ENCODE measurements at places on chromosomes 7 and 10.
A peak's percentile ranks its signal among the peaks of the same experiment; 100 is the strongest.

- DNase-seq, result no peak
These were observed 17.9 kb downstream of the COPG2 start for GRCh38 chr7:130650611-130651120.

DNA sequence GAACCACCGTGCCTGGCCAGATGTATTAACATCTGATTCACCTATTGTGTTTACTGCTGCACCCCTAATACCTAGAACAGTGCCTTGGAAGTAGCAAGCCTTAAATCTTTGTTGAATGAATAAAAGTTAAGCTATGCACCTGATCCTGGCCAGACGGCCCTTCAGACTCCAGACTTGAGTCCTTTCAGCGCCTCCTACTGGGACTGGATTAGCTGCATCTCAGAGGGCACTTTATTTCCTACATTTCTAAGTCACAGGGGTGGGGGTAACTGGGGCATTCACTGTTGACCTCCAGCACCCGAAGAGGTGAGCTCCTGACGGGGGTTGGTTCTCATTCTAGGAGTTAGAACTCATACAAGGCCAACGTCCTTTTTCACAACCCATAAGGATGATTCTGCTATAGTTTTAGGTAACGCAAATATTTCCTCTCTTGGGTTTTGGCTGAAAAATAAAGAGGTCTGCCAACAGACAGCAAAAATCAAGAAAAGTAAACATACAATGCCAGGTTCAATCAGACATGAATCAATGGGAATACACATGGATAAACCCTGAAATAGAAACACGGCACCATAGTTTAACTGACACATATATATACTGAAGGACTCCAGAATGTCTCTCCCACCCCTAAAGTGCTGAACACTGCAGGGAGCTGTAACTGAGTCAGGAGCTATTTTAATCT is 48.0 kb upstream of the DLG5 start:
- no peak for DNase-seq

GRCh38 chr7:120793213-120793936 is 64.6 kb downstream of the TSPAN12 start:
- no peak for DNase-seq

DNA sequence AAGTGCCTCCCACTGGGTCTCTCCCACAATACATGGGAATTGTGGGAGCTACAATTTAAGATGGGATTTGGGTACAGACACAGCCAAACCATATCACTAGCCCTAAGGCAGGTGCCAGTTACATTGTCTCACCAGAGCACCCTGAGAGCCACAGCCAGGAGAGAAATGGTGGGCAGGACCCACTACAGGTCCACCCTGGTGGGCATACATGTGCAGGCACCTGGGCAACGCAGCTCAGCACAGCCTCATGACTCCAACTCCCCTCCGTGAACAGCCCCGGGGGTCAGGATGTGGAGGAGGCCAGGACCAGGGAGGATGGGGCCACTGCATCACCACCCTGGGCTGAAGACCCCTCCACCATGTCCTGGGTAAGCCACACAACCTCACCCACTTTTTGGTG is 205.7 kb downstream of the PTPRN2 start:
- no peak for DNase-seq

- DNase-seq, result no peak
These were observed 18.3 kb downstream of the NOD1 start for GRCh38 chr7:30460246-30460633.

DNA sequence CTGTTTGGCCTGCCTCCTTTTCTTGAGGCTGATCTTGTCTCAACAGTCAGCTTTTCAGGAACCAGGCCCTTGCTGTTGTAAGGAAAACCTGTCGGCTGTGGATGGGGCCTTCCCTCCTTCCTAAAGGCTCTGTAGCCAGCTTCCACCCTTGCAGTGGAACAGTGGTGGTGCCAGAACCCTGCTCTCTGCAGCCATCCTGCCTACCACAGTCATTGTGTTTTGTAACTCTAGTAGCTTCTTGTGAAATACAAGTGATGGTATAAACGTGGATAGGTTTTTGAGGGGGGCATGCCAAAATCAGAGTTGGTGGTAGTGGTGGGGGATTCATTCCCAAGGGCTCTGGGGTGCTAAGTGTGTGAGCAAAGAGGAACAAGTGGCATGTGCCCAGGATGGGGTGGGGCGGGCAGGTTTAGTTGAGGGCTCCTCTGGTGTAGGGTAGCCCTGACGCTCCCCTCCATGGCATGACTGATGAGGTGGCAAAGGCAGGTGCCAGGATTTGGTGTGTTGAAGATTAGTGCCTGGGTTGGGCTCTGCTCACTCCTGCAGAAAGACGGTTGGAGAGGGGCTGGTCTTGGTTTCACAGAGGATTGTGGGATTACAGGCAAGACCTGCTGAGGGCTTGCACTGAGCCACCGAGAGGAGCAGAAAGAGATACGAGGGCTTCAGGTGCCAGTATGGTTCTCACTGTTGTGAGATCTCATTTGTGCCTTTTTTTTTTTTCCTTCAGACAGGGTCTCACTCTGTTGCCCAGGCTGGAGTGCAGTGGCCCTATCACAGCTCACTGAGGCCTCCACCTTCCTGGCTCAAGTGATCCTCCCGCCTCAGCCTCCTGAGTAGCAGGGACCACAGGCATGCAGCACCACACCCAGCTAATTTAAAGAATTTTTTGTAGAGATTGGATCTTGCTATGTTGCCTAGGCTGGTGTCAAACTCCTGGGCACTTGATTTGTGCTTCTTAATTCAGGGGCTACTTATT is 7.4 kb downstream of the TSPAN14 start:
- DNase-seq, result no peak

DNA sequence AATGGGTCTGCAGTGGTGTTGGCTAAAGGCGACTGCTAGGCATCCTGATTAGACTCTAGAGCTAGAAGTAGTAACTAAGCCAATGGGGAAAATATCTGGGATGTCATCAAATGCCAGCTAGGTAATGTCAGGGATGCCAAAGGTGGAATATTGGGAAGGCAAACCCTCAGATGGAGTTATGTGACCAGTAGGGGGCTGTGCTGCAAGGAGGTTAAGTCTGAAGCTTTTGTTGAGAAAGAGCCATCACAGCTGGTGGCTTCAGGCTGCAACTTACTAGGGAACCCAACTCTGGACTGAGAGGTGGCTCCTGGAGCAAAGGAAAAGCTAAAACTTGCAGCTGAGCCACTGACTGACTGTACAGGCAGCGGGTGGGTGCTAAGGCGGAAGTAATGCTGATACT is 576.9 kb upstream of the GHITM start:
- no peak for DNase-seq

DNA sequence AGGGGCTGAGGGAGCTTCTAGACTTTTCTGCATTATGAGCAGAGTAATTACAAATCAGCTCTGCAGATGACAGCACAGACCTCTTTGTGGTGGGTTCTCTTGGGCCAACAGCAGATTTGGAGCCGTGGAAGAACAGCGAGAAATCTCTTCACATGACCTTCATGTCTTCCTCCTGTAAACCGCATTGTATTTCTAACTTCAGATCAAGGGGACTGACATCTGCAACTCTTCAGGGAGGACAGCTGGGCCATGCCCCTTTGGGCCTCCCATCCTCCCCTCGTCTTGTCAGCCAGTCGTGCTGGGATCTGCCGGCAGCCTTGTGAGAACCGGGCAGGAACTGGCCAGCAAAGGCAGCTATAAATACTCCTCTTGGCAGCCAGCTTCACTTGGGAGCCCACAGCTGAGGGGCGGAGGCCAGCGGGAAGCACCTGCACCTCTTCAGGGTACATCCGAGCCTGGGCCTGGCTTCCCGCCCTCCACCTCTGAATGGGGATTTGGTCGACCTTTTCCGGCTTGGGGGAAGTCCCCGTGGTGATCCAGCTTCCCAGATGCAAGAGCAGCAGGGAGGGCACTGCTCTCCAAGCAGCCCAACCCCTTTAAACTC is 54.7 kb downstream of the STEAP1B start:
- DNase-seq, result peak; percentile 84

DNA sequence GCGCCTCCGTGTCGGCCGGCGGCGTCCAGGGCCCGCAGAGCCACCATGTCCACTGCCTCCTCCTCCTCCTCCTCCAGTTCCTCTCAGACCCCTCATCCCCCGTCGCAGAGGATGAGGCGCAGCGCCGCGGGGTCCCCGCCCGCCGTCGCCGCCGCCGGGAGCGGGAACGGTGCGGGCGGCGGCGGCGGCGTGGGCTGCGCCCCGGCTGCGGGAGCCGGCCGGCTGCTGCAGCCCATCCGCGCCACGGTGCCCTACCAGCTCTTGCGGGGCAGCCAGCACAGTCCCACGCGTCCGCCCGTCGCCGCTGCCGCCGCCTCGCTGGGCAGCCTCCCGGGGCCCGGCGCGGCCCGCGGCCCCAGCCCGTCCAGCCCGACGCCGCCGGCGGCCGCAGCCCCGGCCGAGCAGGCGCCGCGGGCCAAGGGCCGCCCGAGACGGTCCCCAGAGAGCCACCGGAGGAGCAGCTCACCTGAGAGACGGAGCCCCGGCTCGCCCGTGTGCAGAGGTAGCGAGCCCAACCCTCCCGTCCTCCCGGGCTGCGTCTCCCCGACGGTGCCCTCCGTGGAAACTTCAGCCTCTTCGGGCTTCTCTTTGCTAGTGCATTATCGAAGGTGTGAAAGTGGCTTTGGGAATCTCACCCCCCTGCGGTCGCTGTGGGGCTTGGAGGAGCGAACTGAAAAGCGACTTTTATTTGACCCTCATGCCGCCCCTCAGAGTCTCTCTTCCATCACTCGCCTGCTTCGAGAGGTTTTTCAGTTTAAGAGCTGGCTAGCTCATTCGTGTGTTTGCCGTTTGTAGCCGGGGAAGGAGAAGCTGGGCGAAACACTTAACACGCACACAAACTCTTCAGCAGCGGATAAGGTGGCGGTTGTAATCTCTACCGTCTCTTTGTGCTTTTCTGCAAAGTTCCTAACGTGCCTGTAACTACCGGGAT is 975 bp downstream of the GLCCI1 start:
- DNase-seq, result peak; percentile 69

DNA sequence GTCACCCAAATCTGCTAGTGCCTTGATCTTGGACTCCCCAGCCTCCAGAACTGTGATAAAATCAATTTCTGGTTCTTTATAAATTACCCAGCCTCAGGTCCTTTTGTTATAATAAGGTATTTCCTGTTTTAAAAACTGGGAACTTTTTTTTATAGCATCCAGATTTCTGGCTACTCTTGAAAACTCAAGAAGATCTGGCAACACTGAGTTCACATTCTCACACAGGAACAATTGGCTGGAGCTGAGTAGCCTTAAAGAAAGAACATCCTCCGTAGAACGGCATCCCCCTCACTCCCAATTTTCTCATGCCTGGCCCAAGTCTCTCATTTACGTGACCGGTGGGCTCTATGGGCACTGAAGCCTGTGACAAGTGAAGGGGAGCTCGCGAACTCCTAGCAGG is 47.1 kb downstream of the SLC35G1 start:
- DNase-seq, result no peak

GRCh38 chr10:17222329-17222728 is 5.7 kb upstream of the VIM start:
- DNase-seq, result no peak

- DNase-seq, result no peak
These were observed 133.1 kb downstream of the SVIL start for GRCh38 chr10:29501692-29502091.

DNA sequence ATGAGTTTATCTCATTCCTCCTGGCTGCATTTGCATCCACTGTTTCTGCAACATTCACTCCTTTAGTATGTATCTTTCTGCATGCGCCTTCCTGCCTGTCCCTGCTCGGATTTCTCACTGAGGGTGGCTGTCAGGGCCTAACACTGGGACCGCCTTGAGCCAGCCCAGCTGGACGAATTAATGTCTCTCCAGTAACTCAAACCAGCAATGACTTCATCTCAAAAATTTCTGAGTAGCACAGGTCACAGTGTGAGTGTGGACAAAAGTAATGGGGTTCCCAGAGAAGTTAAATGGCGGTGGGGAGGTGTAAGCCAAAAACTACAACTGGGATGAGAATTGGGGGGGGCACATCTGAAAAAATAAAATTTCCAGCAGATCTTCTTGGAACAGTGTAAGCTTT is 444.0 kb upstream of the MGMT start:
- peak; percentile 90 for DNase-seq

GRCh38 chr10:110710621-110711020 is 66.5 kb downstream of the RBM20 start:
- no peak for DNase-seq

- no peak for DNase-seq
These were observed 1.9 kb upstream of the GPER1 start for GRCh38 chr7:1085910-1086421.

DNA sequence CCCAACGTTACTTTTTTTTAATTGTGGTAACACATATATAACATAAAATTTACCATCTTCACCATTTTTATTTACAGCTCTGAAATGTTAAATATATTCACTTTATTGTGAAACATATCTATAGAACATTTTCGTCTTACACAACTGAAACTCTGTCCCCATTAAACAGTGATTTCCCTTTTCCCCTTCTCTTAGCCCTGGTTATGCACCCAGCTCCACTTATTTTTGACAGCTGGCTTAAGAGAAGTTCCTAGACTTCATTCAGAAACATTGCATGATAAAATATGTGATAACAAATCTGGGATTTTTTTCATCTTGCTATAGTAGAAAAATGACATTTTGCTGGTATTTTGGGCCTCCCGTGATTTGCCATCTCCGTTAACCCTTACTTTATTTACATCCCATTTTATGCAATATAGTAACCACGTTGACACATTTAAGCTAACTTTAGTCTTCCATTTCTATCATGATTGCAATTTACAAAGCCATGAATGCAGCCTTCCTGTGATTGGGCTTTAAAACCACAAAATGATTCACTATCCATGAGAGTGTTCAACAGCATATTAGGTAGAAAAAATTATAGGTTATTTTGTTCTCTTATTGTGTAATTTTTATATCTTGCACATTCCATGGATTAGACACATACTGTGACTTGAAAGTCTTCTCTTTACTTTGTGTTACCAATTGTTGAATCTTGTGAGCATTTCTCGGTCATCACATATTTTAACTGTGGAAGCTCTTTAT is 139.6 kb downstream of the SND1 start:
- DNase-seq, result no peak

DNA sequence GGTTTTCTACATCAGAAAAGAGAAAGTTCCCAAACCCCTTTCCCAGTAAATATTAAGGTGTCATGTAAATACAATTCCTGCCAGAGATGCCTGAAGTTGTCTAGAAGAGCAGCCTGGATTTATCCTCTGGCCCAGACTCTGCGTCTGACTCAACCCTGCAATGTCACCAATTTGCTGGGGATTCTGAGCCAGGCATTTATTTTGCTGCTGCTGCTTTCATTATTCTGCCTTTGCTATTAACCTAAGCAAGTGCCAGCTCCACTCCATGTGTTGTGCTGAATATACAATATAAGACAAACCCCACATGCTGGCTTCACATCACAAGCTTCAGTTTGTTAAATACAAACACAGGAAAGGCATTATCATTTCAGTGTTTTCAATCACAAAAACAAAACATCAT is 59.1 kb downstream of the ELAPOR2 start:
- DNase-seq, result no peak

DNA sequence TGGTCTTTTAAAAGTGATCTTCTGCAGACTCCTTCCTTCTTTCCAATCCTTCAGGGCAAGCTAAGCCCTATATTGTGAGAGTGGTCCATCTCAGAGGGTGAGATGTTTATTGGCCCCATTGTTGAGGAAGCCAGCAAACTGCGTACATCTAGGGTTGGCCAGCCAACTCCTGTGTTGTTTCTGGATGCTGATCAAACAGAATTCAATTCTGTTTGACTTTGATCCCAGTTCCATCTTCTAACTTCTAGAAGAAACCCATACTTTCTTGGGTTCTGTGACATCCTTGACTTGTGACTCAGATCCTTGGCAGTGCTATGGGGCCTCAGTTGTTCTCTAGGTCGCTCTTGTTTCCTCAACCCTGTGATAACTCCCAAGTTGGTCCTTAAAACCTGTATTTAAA is 116.2 kb downstream of the LSMEM1 start:
- DNase-seq, result no peak

Data from Right ventricle myocardium inferior (tissue), 1 donor.